ENCODE measurements at places on chromosomes 5 and 9.

DNA sequence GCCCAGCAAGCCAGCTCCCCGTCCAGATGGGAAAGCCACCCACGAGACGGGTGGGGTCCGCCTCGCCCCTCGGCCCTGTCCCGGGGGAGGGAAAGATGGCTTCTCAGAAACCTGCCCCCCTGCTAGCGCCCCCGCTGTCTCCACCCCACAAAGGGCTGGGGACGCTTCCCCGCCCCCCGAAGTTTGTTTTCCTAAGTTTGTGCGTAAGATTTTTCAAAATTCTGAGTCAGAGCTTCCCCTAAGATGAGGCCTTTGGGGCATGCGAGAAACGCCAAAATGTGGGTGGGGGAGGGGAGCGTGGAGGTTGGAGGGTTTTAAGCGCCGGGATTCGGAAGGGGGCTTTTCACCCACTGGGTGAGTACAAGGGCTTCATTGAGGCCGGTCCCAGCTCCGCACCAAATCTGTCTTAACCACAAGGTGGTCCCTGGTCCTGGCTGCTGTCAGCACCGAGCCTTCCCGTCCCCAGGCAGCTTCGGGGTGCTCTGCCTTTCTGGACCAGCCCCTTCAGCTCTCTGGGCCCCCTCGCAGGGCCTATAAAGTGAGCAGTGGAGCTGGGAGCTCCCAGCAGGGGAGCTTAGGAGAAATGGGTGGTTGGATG is 32.3 kb downstream of the PRRX2 start:
- no peak overlapping the region for H3K27ac ChIP-seq
- H3K4me3 ChIP-seq, result no peak overlapping the region
- peaks cover 65% of the 10 kb centered on the region for H3K27me3 ChIP-seq

- peaks cover 23% of the 10 kb centered on the region for H3K27me3 ChIP-seq
- peaks cover 20% of the 10 kb centered on the region for H3K4me1 ChIP-seq
- no peak for DNase-seq
- H3K36me3 ChIP-seq, result no peaks in the 10 kb centered on the region
- no peak overlapping the region for H3K27ac ChIP-seq
- H3K4me3 ChIP-seq, result no peak overlapping the region
These were observed 4.6 kb downstream of the PTCH1 start for GRCh38 chr9:95511952-95512708.

GRCh38 chr9:120935383-120935857 is 8.8 kb upstream of the TRAF1 start:
- H3K4me3 ChIP-seq, result no peak overlapping the region
- peak overlapping the region; percentile 75 for H3K27ac ChIP-seq
- H3K4me1 ChIP-seq, result peaks cover 62% of the 10 kb centered on the region
- no peaks in the 10 kb centered on the region for H3K36me3 ChIP-seq
- H3K27me3 ChIP-seq, result no peaks in the 10 kb centered on the region
- no peak for DNase-seq

DNA sequence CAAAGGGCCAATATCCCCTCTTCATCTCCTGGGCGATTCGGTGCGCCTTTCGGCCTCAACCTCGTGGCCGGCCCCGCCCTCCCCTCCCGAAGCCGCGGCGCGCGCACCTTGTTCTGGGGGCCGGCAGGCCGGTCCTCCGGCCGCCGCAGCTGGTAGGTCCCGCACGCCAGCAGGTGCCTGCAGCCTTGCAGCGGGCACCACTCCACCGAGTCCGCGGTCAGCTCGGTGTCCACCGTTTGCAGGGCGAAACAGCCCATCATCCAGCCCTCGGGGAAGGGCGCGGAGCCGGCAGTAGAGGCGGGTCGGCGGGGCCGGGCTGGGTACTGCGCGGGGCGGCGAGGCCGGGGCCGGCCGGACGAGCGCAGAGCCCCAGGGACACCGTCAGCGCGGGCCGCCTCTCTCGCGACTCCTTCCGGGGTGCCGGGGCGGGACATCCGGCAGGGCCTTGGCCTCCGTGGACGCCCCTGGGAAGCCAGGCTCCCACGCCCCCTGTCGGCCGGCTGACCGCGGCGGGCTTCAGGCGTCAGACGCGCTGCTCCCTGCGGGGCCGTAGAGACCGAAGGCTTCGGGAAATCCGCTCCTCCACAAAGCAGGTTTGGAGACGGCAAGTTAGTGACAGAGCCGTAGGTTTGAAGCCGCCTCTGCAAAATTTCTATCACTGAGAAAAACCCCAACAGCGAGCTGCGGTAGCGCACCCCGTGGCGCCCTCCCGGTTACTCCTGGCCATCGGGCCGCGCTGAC is at the start of gene DPH7:
DPH7 (minus strand) TSS at position 408 of the 741 bp plus-strand sequence; CDS start at position 260, 148 bp downstream.
- peaks cover 32% of the 10 kb centered on the region for H3K4me1 ChIP-seq
- no peak within 1 kb of the TSS for H3K27ac ChIP-seq
- DNase-seq, result peak; percentile 97
- H3K27me3 ChIP-seq, result no peaks in the 10 kb centered on the region
- peak within 1 kb of the TSS; percentile 54 for H3K4me3 ChIP-seq
- H3K36me3 ChIP-seq, result peaks cover 26% of the 10 kb centered on the region

DNA sequence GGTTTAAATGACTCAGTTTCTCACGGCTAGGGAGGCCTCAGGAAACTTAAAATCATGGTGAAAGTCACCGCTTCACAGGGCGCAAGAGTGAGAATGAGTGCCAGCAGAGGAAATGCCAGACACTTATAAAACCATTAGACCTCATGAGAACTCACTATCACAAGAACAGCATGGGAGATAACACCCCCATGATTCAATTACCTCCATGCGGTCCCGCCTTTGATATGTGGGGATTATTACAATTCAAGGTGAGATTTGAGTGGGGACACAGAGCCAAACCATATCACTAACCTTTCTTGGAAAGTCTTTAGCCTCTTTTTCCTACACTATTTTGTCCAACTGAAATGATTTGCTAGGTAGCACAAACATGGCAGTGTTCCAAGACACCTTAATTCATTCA is 533.9 kb upstream of the NUDT12 start:
- H3K4me3 ChIP-seq, result no peak overlapping the region
- no peaks in the 10 kb centered on the region for H3K36me3 ChIP-seq

DNA sequence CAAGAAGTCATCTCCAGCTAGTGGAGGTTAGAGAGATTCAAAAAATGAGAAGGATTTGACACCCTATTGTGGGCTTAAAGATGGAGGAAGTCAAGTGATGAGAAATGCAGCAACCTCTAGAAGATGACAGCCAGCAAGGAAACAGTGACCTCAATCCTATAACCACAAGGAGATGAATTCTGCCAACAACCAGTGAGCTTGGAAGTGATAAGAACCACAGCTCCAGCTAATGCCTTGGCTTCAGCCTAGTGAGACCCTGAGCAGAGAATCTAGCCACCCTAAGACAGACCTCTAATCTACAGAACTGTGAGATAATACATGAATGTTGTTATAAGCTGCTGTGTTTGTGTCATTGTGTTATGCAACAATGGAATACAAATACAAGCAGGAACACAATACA is 262.4 kb downstream of the GRIA1 start:
- DNase-seq, result no peak
- no peak overlapping the region for H3K27ac ChIP-seq
- no peaks in the 10 kb centered on the region for H3K27me3 ChIP-seq
- no peak overlapping the region for H3K4me3 ChIP-seq
- no peaks in the 10 kb centered on the region for H3K4me1 ChIP-seq

DNA sequence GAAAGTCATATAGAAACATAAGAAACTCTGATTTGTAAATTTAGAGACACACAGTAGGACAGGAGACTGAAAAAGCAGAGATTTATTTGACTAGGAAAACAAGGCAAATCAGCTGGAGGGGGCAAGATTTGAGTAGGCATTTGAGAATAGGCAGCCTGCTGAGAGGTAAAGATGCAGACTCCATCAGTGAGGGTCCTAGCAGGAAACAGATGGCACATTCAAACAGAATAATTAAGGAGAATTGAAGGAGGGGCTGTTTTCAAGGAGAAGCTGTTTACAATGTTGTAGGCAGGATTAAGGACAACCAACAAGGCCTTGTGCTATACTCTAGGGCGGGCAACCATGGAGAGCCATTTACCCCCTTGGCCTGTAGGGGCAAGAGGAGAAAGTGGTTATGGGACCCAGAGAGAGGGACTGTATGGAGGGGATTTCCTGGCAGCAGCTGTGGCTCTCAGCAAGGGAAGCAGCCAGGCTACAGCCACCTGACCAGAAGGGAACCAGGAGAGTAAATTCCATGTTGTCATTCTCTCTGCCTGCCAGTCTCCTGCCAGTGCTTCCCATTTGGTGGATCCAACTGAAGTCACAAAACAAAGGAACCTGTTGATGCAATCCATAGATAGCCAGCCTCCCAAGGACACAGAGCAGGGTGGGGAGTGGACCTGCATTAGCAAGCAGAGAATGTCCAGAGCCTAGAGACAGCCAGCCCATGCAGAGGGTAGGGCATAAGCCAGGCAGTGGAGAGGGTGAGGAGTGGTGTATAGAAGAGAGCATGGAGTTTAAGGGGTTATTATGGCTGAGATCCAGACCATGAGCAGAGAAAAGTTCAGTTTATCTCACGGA is 38.2 kb downstream of the PAPPA start:
- no peaks in the 10 kb centered on the region for H3K27me3 ChIP-seq
- H3K4me1 ChIP-seq, result no peaks in the 10 kb centered on the region
- no peak overlapping the region for H3K4me3 ChIP-seq

GRCh38 chr5:159902444-159903121 is 13.7 kb upstream of the ADRA1B start:
- H3K27ac ChIP-seq, result no peak overlapping the region
- no peak overlapping the region for H3K4me3 ChIP-seq
- DNase-seq, result no peak
- H3K36me3 ChIP-seq, result no peaks in the 10 kb centered on the region
- peaks cover 9% of the 10 kb centered on the region for H3K27me3 ChIP-seq

DNA sequence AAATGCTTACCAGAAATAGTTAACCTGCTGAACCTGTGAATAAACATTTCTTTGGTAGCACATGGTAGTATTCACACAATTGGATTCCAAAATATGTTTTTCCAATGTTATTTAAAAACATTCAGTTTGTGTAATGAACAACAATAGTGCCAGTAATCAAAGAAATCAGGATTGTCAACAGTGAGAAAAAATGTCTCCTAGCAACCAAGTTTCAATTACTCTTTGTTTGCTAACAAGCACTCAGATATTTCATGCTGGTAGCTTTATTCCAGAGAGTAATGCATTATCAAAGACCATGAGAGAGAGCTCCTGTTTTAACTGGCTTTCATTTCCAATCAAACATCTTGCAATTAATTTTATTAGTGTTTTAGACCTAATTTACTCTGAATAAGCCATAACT is 768.1 kb upstream of the GRAMD2B start:
- H3K27ac ChIP-seq, result no peak overlapping the region
- H3K4me3 ChIP-seq, result no peak overlapping the region
- H3K36me3 ChIP-seq, result no peaks in the 10 kb centered on the region
- no peak for DNase-seq

DNA sequence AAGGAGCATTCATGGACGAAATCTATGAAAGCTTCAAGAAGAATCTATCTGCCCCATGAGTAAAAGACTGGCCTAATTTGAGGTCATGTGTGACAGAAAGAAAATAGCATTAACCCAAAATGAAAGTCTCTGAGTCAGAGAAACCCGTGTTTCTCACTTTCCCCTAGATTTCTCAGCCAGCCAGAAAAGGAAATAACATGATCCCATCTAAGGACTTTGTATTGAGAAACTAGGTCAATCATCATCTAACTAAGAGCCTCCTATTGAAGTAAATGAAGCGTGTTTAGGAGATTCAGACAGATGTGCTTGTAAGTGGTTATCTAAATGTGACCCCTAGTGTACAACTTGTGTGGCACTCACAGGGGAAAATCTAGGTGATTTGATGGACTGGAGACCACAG is 77.3 kb upstream of the ZNF366 start:
- H3K4me1 ChIP-seq, result no peaks in the 10 kb centered on the region
- no peaks in the 10 kb centered on the region for H3K27me3 ChIP-seq
- no peak for DNase-seq

GRCh38 chr5:11075035-11075805 is 314.2 kb upstream of the DAP start:
- DNase-seq, result no peak
- H3K27ac ChIP-seq, result no peak overlapping the region
- no peaks in the 10 kb centered on the region for H3K4me1 ChIP-seq
- no peak overlapping the region for H3K4me3 ChIP-seq
- no peaks in the 10 kb centered on the region for H3K36me3 ChIP-seq
- peaks cover 5% of the 10 kb centered on the region for H3K27me3 ChIP-seq

- no peaks in the 10 kb centered on the region for H3K27me3 ChIP-seq
- H3K4me3 ChIP-seq, result no peak overlapping the region
- H3K4me1 ChIP-seq, result no peaks in the 10 kb centered on the region
- no peaks in the 10 kb centered on the region for H3K36me3 ChIP-seq
- H3K27ac ChIP-seq, result no peak overlapping the region
These were observed 17.0 kb downstream of the DMAC1 start for GRCh38 chr9:7782400-7783120.

DNA sequence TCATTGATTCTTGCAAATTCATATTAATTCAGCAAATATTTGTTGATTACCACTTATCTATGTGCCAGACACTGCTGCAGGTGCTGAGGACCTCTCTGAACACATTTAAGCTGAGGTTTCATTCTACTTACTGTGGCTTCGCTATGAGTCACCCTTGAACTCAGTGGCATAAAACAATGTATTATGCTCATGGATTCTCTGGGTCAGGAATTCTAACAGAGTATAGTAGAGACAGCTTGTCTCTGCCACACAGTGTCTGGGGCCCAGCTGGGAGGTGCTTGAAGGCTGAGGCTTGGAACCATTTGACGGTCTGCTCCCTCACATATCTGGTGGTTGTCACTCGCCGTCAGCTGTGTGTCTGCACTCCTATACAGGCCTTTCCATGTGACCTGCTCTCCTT is 124.3 kb upstream of the NR3C1 start:
- H3K36me3 ChIP-seq, result no peaks in the 10 kb centered on the region
- no peak overlapping the region for H3K27ac ChIP-seq
- H3K4me3 ChIP-seq, result no peak overlapping the region
- no peak for DNase-seq

DNA sequence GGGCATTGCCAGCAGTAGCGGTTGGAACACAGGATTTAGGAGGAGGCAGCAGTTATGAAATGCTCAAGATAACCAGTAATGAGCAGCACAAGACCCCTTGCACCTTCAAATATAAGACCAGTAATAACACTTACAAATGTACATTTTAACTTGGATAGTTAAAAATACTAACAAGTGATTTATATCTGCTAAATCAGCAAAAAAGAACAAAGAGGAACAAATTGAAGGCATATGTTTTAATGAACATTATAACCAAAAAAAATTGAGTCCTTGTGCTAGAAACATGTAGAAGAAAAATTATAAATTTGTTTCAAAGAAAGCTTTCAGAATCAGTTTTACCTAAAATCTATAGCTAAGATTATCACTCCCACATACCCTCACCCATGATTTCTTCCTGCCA is 52.0 kb downstream of the ALDH7A1 start:
- H3K4me3 ChIP-seq, result no peak overlapping the region
- no peaks in the 10 kb centered on the region for H3K36me3 ChIP-seq
- H3K27me3 ChIP-seq, result no peaks in the 10 kb centered on the region
- no peaks in the 10 kb centered on the region for H3K4me1 ChIP-seq

Measured in T-cell (primary cell).